ENCODE measurements at places on chromosomes 12 and 14.

GRCh38 chr14:89851106-89851505, 103.4 kb downstream of the EFCAB11 start:
- DNase-seq: no peak

DNA sequence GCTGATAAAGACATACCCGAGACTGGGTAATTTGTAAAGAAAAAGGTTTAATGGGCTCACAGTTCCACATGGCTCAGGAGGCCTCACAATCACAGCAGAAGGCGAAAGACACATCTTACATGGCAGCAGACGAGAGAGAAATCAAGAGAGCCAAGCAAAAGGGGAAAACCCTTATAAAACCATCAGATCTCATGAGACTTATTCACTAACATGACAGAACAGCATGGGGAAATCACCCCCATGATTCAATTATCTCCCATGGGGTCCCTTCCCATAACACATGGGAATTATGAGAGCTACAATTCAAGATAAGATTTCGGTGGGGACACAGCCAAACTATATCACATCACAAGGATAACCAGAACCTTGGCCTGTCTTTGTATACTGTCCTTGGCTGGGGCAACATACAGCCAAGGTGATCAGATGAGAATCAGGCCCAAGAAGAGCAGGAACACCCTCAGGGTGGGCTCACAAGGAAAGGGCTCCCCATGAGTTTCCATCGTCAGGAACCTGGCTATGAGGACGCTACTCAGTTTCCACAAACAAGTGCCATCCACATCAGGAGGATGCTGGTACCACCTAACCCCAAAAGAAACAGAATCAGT, 152.7 kb downstream of the FOXN3 start:
- DNase-seq: no peak

DNA sequence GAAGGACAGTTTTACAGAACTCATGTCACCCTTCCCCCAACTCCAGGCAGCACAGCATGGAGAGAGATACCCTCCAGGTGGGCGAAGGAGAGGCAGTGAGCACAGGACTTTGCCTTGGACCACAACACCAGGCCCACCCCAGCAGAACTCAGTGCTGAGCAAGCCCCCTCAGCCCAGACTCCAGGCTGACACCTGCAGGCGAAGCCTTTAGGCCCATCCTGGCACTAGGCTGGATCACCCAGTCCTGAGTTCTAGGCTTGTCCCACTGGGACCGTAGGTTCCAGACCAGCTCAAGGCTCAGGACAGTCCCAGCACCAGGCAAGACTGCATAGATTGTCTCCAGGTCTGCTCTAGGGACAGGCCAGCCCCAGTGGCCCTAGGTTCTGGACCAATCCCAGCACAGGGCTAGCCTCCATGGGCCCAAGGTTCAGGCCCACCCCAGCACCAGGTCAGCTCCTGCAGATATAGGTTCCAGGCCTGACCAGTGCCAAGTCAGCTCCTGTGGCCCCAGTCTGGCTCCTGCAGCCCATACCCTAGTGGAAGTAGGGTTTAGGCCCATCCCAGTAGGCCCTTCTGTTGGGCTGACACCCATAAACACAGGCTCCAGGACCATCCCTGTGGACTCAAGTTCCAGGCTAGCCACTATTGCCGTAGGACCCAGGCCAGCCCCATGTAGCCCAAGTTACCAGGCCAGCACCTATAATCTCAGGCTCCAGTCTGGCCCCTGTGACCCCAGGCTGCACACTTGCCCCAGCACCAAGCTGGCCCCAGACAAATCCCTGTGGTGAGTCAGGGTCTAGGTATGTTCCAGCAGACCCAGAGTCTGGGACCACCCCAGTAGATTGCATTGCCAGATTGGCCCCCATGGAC, 9.4 kb downstream of the WASHC3 start:
- no peak for DNase-seq

DNA sequence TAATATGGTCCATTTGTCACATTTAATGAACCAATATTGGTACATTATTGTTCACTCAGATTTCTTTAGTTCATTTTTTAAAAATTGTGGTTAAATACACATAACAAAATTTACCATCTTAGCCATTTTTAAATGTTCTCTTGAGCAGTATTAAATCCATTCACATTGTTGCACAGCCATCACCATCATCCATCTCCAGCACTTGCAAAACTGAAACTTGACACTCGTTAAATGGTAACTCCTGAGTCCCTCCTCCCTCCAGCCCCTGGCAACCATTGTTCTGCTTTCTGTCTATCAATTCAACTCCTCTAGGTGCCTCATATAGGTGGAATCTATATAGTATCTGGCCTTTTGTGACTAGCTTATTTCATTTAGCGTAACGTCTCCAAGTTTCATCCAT, 86.4 kb downstream of the ACACB start:
- no peak for DNase-seq

DNA sequence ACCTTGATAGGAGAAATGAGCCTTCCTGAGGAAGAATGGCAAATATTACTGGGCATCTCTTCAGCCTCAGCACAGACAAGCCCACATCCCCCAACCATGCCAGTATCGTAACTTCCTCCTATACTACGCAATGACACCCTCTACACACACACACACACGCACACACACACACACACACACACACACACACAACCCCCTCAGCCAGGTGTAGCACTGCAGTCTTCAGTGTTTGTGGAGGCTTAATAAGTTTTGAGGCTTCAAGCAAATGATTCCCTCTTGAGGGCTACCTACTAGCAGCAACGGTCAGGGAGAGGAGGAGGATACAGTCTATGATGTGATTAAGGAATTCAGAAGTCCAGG, 1.6 kb downstream of the DGKA start:
- DNase-seq: peak; percentile 44

DNA sequence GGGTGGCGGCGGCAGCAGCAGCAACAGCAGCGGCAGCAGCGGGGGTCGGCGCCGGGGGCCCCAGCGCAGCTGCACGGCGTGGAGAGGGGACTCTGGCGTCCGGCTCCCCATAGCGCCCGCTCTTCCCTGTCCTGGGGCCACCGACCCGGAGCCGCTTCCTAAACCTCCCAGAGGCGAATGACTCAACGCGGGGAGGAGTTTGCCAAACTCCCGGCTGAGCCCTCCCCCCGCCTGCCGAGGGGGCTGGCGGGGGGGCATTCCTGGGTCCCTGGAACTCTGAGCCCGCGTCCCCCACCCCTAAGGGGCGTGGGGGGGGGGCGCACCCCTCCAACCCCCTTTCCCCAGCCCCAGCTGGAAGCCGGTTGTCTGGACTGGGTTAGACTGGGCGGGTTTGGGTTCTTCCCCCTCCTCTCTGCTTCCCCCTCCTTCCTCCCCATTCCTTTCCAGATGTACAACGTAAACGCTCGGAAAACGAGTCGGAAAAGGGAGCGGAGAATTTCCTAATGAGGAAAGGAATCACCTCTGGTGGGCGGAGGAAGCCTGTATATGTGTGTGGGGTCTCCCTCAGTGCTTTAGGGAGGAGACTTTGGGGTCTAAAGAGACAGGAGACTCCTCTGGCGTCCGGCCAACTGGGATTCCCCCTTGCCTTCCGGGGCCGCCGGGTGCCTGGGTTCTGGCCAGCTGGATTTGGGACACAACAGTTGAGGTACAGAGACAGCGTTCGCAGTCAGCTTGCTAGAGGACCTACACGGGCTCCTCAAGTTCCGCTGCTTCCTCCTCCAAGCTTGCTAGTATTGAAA, at the start of gene ITGA5:
Gene ITGA5 (minus strand): TSS at position 179 of the 800 bp plus-strand sequence. CDS start 68 bp downstream, at position 111.
- DNase-seq: peak; percentile 66

GRCh38 chr14:56975521-56975920, 165.2 kb upstream of the OTX2 start:
- no peak for DNase-seq

DNA sequence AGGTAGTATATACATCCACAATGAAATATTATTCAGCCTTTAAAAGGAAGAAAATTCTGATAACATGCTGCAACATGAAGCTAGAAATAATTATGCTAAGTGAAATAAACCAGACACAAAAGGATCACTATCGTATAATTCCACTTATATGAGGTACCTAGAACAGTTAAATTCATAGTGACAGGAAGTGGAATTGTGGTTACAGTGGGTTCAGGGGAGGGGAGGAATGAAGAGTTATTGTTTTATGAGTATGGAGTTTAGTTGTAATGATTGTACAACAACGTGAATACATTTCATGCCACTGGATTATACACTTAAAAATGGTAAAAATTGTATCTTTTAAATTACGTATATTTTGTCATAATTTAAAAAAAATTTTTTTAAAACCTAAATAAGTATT, 21.0 kb downstream of the EEA1 start:
- DNase-seq: no peak

- peak; percentile 76 for DNase-seq
Observed at GRCh38 chr14:91114079-91115065, 499 bp downstream of the DGLUCY start.

DNA sequence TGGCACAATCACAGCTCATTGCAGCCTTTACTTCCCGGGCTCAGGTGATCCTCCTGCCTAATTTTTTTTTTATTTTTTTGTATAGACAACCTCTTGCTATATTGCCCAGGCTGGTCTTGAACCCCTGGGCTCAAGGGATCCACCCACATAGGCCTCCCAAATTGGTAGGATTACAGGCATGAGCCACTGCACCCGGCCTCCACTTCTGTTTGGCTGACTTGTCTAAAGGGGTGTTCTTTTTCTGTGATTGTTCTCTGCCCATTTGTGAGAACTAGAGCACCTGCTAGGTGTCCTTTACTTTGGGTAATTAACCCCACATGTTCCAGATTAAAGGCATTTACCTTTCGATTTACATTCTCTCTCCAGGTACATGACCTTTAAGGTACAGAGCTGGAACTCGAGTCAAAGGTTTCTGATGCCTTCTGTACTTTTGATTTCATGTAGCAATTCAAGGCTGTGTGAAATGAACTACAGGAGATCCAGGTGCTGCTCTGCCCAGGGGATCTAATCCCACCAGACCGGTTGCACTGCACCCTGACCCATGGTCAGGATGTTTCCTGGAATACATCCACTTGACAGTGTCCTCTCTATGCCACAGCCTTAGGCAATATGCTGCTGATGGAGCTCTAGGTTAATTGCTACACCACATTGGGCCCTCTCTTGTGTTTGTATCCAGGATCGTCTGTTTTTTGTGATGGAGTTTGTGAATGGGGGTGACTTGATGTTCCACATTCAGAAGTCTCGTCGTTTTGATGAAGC, 163.6 kb downstream of the PRKCH start:
- DNase-seq: no peak

DNA sequence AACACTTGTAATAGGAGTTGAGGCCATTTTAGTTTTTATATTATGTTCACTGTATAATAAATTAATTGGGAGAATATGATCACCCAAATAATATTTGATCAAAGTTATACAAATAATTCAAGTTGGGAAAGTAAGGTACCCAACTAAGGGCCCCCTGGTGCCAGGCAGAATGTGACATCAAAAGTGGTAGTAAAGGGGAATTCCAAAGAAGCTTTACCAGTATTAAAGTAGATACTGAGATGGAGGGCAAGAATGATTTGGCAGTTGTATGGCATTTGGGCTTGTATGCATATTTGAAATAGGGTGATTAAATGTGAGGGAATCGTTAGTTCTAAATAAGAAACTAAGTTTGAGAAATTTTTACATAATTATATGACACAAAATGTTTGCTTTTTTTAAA, 17.7 kb downstream of the GXYLT1 start:
- no peak for DNase-seq

GRCh38 chr12:65881965-65882413, 57.7 kb downstream of the HMGA2 start:
- no peak for DNase-seq

- peak; percentile 69 for DNase-seq
Observed at GRCh38 chr14:49861699-49862088, 9.1 kb upstream of the NEMF start.

DNA sequence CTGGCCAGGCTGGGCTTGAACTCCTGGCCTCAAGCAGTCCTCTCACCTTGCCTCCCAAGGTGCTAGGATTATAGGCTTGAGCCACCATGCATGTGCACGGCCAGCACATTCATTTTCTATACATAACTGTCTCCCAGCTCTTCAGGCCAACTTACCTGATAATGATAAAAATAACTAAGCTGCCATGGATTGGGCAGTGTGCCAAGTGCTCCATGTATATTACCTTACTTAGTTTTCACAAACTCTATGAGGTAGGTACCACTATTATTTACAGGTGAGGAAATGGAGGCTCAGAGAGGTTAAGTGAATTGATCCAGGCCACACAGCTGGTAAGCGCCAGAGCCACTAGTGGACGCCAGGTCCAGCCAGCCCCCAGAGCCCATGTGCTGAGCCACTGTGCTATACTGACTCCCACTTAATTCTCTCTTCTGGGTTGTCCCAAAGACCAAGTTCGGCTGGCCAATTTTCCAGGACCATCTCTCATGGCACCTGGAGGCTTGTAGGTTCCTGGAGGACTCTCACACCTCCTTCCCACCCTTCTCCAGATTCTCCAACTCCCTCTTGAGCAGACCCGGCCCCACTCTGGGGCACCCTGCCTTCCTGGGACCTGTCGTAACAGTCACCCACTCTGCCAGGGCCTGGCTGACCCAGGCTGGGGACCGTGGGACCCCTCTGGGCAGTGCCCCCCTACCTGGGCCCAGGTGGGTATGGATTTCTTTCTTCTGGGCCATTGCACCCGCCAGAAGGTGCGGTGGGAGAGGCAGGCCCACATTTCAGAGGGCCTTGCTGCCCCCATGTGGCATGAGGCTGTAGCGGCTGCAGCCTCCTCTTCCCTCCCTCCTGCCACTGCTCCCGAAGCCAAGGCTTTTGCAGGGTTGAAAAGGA, 30.2 kb upstream of the CIPC start:
- DNase-seq: peak; percentile 72

- no peak for DNase-seq
Observed at GRCh38 chr12:29026419-29026818, 122.7 kb upstream of the FAR2 start.

- no peak for DNase-seq
Observed at GRCh38 chr12:1865284-1865866, 45.0 kb downstream of the LRTM2 start.

DNA sequence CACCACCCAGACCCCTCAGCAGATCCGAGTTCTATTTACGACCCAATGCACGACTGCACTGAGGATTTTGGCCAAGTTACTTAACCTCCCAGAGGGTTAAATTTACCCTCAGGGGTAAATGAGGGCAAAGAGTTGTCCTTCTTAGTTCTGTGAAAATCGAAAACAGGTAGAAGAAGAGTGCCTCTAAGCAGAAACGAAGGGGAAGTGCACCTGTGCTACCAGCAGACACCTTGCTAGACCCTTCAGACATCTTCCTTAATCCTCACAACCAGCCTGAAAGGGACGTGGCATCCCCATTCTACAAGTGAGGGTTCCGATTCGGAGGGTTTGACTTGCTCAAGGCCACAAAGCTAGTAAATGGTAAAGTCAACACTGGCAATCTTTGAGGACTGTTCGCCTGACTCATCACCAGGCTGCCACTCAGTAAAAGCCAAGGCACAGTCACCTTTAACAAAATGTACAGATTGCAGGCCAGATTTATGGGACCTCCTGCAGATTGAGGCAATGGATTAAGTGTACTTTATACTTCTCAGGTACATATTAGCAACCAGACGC, 1.6 kb downstream of the GSG1 start:
- DNase-seq: peak; percentile 20

- DNase-seq: no peak
Observed at GRCh38 chr14:66850258-66850888, 338.9 kb upstream of the GARIN2 start.

Data from stimulated activated naive CD8-positive, alpha-beta T cell treated with anti-CD3 and anti-CD28 coated beads, Interleukin-15, Interleukin-2, amounts not matched to agents 100 U/mL and 50 U/mL, for 24 hours (primary cell).